AG08395 (cell line): ENCODE measurements at places on chromosomes 1 and 21.

DNA sequence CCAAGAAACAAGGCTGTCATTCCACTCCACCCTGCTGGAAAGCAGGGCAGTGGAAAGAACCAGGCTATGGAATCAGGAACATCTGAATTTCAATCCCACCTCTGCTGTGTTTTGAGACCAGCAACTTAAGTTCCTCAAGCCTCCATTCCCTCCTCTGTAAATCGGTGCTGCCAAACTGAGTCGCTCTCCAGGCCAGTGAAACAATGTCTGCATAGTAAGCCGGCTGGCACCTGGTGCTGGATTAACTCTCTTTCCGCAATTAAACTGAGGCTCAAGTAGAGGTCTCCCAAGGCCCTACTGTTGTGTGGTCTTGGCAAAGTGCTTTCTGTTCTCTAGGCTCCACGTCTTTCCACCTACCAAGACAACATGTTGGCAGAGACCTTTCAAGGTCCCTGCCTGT lies 65.3 kb downstream of the SSBP3 start:
- DNase-seq: no peak

GRCh38 chr1:14570514-14570913 lies 28.0 kb upstream of the KAZN start:
- no peak for DNase-seq

- DNase-seq: no peak
These were observed 24.3 kb downstream of the TMEM201 start for GRCh38 chr1:9612871-9613624.

- no peak for DNase-seq
These were observed 14.6 kb downstream of the SEMA6C start for GRCh38 chr1:151131701-151132334.
